ENCODE measurements at places on chromosomes 1 and 21.

- DNase-seq = no peak
Observed at GRCh38 chr1:9093091-9093490, 23.7 kb upstream of the SLC2A5 start.

GRCh38 chr1:115159958-115160357 lies 70.7 kb upstream of the TSPAN2 start:
- no peak for DNase-seq

GRCh38 chr1:108114033-108114599 lies 86.0 kb downstream of the SLC25A24 start:
- DNase-seq = no peak

DNA sequence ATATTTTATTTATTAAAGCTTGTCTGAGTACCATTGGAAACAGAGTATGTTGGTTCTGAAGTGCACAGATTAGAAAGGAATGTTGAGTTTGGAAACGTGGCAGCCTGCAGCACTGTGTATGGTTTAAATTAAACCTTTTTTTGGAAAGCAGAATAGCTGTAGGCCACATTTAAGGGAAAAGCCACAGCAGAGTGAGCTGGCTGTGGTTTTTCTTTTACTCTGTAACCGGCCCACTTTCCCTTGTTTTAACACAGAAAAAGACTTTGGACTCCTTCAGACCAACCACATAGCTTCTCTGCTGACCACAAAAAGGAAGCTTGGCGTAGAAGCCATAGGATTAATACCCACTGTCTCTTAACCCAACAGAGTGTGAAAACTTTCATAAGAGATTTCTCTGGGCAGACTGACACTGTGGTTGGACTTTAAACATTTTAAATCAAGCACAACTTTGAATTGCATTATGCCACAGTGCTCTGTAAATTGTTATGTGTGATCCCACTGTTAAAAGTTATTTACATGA lies 75.2 kb downstream of the NFIA start:
- DNase-seq = no peak

- DNase-seq = no peak
Observed at GRCh38 chr1:10714337-10715114, 81.9 kb downstream of the CASZ1 start.

DNA sequence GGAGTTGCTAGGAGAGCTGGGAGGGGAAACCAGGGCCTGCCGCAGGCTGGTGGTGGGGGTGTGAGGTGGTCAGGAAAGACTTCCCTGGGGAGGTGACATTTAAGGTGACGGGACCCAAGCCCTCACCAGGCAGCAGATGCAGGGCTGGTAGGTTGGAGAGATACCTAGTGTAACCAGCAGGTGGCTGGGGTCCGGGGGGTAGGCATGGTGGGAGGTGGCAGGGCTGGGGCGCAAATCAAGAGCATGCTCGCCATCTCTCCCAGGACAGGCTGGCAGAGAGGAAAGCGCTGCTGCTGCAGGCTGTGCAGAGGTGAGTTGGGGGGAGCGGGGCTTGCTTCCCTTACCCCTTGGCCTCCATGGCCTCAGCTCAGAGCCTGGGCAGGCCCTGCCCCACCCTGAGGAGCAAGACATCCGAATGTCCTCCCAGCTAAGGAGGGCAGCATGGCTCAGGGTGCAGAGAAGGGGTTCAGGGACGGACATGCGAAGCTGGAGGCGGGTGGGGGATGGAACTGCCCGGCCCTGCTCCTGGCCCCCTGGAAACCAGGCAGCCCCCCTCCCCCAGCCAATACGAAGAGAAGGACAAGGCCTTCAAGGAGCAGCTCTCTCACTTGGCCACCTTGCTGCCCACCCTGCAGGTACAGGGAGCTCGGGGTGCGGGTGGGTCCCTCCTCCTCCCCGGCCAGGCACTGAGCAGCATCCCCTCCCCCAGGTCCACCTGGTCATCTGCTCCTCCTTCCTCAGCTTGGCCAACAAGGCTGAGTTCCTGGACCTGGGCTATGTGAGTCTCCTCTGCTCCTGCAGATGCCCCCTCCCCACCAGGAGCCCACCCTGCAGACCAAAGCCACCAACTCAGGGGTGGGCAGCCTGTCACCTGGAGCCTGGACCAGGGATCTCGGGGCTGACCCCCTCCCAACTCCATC lies 4.0 kb downstream of the RNF207 start:
- no peak for DNase-seq

DNA sequence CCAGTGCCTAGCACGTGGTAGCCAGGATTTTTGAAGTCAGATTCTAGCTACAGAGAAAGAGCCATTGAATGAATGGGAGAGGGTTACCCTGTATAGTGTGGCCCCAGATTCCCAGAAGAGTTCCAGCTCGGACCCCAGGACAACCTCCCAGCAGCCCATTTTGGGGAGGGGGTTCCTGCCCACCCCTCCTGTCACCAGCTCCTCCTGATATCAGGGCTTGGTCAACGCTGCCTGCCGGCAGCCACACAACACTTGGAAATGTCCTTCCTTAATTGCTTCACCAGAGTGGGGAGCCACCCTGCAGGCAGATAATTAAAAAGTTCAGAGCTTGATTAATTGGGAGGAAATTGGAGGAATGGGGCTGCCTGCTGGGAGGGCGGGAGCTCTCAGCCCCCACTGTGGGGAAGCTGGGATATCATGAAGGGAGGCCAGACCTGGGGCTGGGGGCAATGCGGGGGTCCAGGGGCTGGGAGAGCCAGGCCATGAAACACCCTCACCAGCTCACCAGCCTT lies 120.5 kb downstream of the LACTBL1 start:
- no peak for DNase-seq

DNA sequence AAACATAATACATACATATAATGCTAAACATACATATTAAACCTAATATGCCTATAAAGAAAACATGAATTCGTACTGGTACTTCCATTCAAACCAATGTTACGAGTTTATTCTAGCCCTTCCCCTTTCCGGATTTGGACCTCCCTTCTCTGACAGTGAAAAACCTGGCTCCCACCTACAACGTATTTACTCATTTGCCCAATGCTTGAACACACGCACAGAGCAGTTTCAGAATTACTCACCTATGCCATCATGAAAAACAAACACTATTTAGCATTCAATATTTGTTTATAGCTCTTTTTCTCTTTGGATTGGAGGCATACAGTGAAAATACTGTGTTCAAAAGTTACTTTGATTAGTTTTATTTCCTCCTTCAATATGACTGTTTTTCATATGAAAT lies 204.4 kb downstream of the LMX1A start:
- no peak for DNase-seq

DNA sequence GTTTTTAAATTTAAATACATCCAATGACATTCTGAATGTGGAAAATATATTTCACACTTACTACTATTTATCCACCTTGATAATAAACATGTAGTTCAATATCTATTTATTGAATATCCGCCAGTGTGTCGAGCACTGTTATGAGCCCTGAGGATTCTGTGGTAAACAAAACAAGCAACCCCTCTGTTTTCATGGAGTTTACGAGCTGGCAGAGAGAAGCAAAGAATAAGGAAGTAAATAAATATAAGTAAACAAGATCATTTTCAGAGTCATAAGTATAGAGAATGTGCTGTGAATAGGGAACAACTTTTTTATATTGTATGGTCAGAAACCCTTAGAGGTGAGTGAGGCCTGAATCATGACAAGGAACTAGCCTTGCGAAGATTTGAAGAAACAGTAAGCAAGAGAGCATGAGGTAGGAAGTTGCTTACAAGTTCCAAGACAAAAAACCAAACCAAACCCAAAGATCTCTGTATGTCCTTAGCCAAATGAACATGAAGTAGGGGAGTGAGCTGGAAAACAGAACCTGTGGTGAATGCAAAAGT lies 6.4 kb upstream of the SERBP1 start:
- no peak for DNase-seq

DNA sequence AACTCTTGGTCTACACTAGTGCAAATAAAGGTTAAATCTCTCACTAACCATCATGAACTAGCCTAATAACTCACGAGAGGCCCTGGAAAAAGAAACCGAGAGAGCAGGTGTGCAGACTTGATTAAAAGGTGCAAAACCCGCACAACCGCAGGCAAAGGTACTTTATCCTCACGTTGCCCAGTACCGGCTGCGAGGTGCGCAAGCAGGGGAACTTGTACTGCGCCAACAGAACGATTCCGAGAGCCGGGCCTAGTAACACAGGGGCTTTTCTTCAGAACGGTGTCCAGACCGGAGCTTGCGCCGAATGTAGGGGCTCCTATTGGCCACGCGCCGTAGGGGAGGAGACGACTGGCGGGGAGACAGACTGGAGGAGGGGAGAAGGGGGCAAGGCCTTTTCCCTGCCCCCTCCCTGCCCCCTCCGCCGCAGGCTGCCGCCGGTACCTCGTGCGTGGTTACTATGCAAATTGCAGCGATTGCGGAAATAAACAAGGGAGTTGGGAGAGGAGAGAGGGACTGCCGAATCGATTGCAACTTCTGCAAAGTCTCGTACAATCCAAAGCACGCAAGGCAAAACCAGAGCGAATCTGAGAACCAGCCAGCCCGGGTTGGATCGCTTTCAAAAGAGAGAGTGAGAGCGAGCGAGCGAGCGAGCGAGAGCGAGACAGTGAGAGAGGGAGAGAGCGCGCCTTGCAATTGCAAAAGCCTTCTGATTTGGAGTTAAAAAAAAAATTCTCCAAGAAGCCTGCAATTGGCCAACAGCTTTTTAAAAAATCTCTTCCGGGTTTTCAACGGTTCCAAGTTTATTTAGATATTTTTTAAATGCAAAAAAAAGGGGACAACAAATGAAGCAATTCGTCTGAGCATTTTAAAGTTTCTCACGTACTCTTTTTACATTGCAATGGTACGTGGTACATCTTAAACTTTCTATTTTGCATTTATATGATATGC lies 5.4 kb upstream of the NFIA start:
- DNase-seq = peak; percentile 95

DNA sequence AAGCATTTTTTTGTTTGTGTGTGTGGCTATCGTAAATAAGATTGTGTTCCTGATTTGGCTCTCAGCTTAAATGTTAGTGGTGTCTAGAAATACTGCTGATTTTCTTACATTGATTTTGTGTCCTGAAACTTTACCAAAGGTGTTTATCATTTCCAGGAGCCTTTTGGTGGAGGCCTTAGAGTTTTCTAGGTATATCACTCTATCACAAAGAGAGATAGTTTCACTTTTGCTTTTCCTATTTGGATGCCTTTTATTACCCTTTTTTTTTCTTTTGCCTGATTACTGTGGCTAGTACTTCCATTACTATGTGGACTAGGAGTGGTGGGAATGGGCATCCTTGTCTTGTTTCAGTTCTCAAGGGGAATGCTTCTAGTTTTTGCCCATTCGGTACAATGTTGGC lies 109.6 kb downstream of the S1PR1 start:
- DNase-seq = no peak

- no peak for DNase-seq
Observed at GRCh38 chr1:91778964-91779363, 107.0 kb downstream of the TGFBR3 start.

DNA sequence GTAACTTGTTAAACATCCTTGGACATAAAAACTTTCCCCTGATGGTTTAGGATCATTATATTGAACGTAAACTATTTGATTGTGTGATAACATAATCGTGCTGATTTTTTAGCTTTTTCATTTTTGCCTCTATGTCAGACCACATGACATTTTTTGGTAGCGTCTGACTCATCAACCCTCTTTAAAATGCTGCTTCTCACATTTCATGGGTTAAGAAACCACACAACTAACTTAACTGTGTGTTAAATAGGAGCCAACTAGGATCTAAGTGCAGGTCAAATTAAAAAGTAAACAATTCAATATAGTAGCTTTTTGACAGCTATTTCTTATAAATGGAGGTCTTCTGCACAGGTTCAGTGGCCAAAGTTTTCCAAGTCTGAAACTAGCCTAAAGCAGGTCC lies 9.8 kb downstream of the BTG3 start:
- no peak for DNase-seq

DNA sequence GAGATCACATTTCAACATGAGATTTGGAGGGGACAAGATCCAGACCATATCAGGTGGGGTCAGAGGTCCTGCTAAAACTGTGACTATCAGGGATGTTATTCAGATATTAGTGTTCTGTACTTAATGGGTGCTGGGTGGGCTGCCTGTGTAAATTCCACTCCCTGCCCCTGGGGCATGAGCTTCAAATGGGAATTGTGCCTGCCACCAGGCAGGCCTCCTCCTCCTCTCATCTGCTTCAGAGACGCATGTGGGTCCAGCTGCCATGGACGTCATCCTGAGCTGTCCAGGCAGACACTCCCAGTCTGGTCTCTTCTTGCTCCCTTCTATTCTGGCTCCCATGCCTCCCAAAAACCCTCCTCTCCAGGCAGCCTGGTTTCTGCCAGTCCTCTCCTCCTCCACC lies 10.4 kb downstream of the QSOX1 start:
- no peak for DNase-seq

- DNase-seq = no peak
Observed at GRCh38 chr1:243562473-243562872, 287.6 kb downstream of the AKT3 start.

DNA sequence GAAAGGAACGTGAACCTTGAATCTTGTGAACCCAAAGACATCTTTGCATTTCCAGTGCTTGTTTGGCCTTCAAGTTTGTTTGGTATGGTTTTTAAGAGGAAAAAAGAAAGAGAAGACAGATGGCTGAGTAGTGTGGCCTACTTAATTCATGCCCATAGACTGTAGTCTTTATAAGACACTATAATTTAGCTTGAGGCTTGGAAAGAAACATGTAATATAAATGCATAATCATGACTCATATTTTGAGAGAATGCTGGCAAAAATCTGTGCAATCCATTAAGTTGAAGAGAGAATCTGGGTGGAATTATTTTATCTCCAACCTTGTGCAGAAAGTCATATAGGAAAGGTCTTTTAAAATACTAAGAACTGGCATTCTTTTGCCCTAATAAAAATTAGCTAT lies 179.3 kb downstream of the SIPA1L2 start:
- no peak for DNase-seq

- no peak for DNase-seq
Observed at GRCh38 chr1:203475012-203475981, at the start of gene PRELP. PRELP (plus strand) TSS chr1:203475806; CDS start chr1:203483185, 7,379 bp downstream.

DNA sequence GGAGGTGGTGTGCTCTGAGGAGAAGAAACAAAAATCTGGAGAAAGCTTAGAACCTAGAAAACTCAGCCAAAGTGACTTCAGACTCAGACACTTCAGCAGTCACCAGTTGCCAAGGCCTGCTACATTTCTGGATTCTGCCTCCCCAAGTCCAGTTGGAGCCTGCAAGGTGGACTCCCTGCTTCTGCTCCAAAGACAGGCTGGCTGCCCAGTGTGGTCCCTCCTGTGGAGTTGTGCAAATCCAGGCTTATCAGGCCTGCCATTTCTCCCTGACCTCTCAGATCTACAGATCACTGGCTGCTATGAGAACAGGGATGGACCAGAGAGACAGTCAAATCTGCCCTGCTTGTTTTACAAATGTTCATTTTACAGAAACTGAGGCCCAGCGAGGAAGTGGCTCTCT lies 9.9 kb downstream of the CACHD1 start:
- no peak for DNase-seq

- DNase-seq = no peak
Observed at GRCh38 chr1:3597599-3597964, 13.7 kb downstream of the MEGF6 start.

GRCh38 chr1:46585312-46585938 lies 18.6 kb downstream of the MKNK1 start:
- no peak for DNase-seq

GRCh38 chr1:4695241-4695640 lies 40.8 kb downstream of the AJAP1 start:
- no peak for DNase-seq

GRCh38 chr1:210434223-210434622 lies 105.5 kb downstream of the HHAT start:
- DNase-seq = no peak

- no peak for DNase-seq
Observed at GRCh38 chr1:24860841-24861240, 69.2 kb downstream of the RUNX3 start.

Data from NCI-H524 (cell line).